ENCODE measurements at places on chromosomes 2 and 18.

- no peak for DNase-seq
Measured at GRCh38 chr2:1670636-1671035, 73.7 kb downstream of the PXDN start.

- no peak for DNase-seq
Measured at GRCh38 chr18:10681581-10682367, 155.9 kb downstream of the NAPG start.

DNA sequence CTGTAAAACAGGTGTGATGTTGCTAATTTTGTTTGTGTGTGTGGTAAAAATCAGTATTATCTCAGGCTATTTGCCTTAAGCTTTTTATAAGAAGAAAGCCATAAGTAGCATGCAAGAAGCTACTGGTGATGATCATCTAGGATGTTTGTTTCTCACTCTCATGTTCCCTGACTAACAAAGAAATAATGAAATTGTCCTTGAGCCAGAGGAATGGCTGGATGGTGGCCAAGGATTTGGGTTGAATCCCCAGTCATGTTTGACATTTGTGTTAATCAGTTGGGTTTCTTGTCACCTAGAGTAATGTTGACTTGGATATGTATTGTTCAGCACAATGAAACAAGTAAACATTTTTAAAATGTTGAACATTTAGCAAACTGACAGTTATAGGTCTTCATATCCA is 496.8 kb upstream of the ZEB2 start:
- no peak for DNase-seq

DNA sequence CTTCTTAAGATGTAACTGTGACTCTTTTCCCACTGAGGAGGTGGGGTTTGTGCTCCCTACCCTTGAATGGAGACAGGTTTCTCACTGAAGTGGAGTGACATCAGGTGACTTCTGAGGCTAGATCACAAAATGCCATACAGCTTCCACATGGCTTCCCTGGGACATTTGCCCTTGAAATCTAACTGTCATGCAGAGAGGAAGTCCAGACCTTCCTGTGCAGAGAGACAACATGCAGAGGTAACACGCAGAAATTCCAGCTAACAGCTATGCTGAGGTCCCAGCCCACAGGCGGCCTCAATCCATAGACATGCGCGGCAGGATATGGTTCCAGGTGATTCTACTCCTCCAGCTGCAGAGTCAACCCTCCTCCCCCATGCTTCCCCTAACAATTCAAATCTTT is 119.0 kb downstream of the TRIB2 start:
- DNase-seq = no peak

DNA sequence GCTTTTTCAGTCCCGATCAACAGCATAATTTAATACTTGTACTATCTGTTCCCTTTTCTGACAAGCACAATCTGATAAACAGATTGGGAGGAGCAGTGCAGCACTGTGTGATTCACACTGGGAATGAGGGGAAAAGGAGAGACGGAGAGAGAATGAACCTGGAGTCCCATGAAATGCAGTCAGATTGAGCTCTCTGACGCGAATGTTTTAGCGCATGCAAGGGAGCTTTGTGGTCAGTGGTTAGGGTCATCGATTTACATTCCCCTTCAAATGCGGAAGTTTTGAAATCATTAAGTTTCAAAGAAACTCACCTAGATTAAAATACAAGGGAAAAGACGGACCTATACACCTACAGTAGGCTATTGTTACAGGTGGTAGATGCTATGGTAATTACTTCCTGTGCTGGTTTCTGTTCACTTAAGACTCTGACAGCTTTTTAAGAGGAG is 99.6 kb downstream of the KCTD1 start:
- no peak for DNase-seq

GRCh38 chr2:144619760-144620159 is 99.8 kb upstream of the ZEB2 start:
- peak; percentile 50 for DNase-seq

DNA sequence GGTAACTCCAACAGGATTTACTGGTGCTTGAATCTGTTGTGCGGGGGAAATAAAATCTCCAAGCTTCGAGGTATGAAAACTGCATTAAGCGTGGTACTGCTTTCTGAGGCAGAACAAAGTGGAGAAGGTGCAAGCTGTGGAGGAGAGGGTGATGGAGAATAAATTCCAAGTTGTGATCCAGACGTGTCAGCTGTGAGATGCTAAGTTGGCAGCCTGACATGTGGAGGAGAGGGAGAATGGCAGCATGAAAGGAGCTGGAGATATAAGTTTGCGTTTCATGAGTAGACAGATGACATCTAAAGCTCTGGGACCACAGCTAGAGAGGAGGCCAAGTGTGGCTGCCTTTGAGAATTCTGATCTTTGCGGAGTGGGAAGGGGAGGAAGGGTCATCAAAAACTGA is 411.8 kb downstream of the FBXO15 start:
- DNase-seq = no peak

GRCh38 chr2:241350530-241350877 is 5.6 kb upstream of the FARP2 start:
- DNase-seq = no peak

DNA sequence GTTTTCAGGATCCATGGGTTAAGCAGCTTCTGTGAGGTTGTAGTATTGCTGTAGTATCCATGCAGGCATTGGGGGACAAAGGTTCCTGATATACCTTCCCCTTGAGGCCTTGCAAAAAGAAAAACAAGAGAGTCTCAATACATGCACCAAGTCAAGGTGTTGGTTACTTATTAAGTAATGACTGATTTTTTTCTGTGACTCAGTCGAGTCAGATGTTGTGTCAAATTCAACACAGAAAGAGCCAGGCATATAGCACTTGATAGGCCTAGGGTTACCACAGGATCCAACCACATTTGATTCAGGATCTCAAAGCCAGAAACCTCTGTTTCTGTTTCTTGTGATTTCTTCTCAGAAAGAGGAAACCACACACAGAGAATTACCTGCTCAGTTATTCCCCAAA is 24.9 kb upstream of the CD8A start:
- DNase-seq = peak; percentile 16

DNA sequence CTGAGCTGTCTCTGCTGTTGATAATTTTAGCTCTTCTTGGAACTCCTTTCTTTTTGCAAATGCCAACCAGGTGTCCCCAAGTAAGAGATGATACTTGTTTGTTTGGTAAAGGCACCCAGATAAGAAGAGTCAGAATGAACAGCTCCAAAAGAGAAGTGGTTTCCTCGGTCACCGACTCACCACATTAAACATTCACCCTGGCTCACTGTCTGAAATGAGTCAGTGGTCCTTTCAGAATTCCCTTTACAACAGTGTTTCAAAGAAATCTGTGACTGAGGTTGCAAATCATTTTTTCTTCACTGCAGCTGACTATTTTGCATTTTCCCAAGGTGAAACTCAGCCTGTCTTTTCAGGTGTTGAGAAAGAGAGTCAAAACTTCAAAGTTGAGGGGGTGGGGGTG is 16.2 kb upstream of the CXCR4 start:
- DNase-seq = peak; percentile 82

DNA sequence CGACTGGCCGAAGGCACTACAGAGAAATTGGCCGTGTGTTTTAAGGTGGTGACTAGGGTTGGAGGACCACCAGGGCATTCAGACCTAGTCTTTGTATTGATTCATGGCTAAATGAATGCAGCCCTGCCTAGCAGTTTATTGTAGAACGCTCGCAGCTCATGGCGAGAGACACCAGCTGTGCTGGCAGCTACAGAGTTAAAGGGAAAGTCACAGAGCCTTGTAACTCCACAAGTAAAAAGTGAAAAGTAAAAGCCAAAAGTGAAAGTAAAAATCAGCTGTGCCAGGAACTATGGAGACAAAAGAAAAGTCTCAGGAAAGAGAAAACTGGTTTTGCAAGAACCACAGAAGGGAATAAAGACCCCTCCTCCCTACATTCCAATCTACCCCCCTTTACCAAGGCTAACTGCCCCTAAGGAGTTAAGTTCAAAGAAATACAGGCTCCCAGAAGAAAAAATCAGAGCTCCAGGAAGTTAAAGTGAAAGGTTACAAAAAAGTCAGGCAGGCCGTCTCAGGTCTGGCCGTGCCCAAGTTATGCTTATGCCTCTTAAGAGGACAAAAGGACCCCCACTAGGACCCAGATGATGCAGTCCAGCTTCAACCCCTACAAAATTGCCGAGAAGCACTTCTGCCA is 46.4 kb upstream of the SELENOI start:
- peak; percentile 27 for DNase-seq

GRCh38 chr2:46535360-46535759 is 56.0 kb downstream of the TMEM247 start:
- peak; percentile 75 for DNase-seq

DNA sequence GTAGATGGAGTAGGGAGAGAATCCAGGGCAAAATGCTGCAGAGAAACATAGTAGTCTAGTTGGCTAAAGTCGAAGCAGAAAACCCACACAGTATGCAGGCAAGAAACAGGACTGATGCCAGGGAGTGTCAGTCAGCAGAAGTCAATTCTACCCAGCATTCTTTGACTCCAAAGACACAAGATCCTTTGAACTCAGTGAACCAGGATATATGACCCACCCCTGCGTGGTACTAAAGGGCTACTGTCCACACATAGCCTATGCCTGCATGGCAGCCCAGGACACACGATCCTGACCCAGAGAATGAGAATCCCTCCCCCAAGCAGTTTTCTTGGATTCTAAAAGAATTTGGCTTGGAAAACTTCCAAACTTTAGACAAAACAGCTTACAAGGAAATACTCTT is 42.5 kb downstream of the ALK start:
- DNase-seq = no peak

DNA sequence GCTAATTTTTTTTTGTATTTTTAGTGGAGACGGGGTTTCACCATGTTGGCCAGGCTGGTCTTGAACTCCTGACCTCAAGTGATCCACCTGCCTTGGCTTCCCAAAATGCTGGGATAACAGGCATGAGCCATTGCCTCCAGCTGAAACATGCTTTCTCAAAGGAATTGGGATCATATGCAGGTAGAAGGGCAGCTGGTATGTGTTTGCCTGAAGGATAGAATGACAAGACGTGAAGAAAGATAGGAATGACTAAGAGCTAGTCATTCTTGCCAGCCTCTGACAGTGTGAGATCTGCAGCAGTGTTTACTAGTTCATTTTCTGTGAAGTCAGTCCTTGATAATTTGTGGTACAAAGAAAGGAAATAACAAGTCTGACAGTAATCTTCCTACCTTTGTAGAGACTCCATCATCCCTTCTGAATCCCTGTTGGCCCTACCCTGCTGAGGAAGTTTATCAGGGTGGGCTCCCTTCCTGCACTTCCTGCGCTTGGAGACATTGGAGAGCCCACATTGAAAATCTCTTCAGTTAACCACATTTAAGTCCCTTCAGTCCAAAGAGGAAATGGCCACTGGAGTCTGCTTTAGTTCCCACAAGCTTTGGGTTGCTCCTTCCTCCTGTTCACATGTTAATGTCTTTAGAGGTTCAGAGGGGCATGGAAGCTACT is 14.7 kb downstream of the CFLAR start:
- peak; percentile 88 for DNase-seq

DNA sequence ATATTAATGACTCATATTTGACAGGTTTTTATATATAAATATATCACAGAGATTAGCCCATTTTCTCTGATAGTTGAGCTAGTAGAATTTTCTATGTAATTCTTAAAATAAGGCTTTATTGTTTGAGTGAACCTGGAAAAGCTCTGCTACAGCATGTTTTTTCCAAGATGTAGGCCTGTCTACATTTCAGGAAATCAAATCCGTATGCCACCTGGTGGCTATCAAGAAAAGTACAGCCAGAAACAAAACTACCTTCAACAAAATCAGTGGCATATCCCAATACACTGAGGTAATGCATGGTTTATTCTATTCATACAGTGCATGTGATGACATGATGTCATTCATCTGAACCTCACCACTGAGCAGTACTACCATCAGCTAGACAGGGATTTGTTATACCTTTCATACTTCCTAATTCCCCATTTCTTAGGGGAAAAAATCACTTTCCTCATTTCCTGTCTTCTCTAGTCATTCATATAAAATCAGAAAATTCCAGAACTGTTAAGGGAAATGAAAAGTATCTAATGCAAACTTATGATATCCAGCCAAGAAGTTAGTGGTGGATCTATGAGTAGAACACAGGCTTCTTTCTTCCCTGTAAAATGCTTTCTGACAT is 310.4 kb upstream of the SYT4 start:
- DNase-seq = peak; percentile 21

DNA sequence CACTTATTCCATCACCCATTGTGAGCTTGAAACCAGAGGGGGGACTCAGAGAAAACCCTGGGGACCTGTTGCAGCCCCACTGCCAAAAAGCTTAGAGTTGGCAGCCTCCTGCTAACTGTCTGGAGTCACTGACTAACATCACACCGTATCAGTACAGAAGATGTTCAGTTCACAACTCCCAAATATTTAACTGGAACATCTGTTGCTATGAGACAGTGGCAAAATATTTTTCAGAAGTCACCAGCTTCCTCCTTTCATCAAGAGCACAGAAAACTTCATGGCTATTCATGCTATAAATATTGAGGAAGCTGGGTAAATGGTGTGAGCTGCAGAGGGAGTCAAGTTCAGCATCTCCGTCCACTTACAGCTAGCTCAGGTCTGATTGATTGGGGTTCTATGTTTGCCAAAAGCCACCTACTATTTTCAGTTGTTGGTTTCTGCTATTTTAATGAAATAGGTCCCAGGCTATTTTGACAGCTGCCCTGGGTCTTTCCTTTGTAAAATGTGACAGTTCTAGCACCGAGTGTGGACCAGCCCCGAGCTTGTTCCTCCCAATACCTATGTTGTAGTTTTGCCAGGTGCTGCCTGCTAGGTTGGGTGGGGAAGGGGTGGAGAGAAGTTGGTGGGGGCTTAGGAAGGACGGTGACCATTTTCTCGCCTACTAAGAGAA is 9.8 kb downstream of the TUBB6 start:
- DNase-seq = no peak

- DNase-seq = no peak
Measured at GRCh38 chr2:119473621-119474370, 42.1 kb downstream of the TMEM37 start.

GRCh38 chr2:102726128-102727087 is 35.4 kb upstream of the TMEM182 start:
- no peak for DNase-seq

DNA sequence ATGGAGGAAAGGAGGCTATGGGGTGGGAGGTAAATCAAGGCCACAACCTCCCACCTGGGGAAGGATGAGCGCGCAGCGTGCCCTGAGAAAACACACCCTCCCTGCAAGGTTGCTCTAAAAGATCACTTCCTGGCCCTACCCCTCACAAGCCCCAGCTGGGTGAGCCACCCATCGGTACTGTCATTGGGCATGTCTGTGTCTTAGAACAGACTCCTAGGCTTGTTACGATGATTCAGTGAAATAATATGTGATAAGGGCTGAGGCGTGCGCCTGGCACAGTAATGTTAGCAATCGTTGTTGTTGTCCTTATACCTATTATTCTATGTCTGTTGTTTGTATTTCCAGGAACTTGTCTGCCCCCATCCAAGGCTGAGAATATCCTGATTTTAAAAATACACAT is 175.1 kb downstream of the ZFP36L2 start:
- no peak for DNase-seq

GRCh38 chr2:222025881-222026271 is 272.9 kb downstream of the PAX3 start:
- no peak for DNase-seq
